Body of pancreas (tissue), 4 donors: ENCODE measurements at places on chromosomes 16 and 17. TPM values are rescaled to one million over a fixed set of nuclear protein-coding genes. Genes with fewer than 3 reads are reported as not detected.

Gene MRM3
- 40.2 TPM for total RNA-seq

DNA sequence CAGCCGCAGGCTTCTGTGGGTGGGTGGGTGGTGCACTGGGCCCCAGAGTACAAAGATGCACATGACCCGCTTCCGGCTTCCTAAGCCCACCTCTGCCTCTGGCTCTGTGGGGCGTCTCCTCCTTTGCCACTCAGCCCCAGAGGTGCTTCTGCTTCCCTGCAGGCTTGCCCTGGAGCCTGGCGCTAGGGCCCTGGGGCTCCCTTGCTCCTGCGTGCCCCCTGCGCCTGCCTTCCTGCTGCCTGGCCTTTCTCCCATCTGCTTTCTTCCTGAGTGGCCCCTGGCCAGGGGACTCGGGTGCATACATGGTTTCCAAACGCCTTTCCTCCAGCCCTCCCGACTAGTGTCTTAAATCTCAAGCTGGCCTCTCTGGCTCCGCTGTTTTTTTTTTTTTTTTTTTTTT lies 3.4 kb downstream of the WWOX start:
- DNase-seq = no peak
- H3K36me3 ChIP-seq = no peaks in the 10 kb centered on the region
- peaks cover 25% of the 10 kb centered on the region for H3K4me1 ChIP-seq
- no peak overlapping the region for H3K4me3 ChIP-seq
- no peaks in the 10 kb centered on the region for H3K27me3 ChIP-seq
- no peak overlapping the region for H3K27ac ChIP-seq

- H3K27me3 ChIP-seq = no peaks in the 10 kb centered on the region
- peak overlapping the region; percentile 92 for H3K27ac ChIP-seq
- H3K4me3 ChIP-seq = no peak overlapping the region
- no peaks in the 10 kb centered on the region for H3K36me3 ChIP-seq
- no peak for DNase-seq
Observed at GRCh38 chr17:75642784-75643642, 9.8 kb downstream of the SMIM5 start.

Gene MFSD11
- total RNA-seq = 16.6 TPM

- H3K36me3 ChIP-seq = no peaks in the 10 kb centered on the region
- no peak overlapping the region for H3K27ac ChIP-seq
- no peaks in the 10 kb centered on the region for H3K4me1 ChIP-seq
- H3K27me3 ChIP-seq = no peaks in the 10 kb centered on the region
- no peak overlapping the region for H3K4me3 ChIP-seq
- DNase-seq = no peak
Observed at GRCh38 chr17:62715882-62716390, 88.5 kb downstream of the MRC2 start.

Gene NOS2
- 0.33 TPM for total RNA-seq

GRCh38 chr17:80145076-80146075 lies 1.6 kb downstream of the EIF4A3 start:
- peaks cover 18% of the 10 kb centered on the region for H3K36me3 ChIP-seq
- DNase-seq = no peak
- no peak overlapping the region for H3K4me3 ChIP-seq

Gene UTS2R
- not detected for total RNA-seq

Gene KRT40
- total RNA-seq = not detected

Gene TUBB3
- total RNA-seq = 2.9 TPM

Gene WNT9B
- not detected for total RNA-seq

DNA sequence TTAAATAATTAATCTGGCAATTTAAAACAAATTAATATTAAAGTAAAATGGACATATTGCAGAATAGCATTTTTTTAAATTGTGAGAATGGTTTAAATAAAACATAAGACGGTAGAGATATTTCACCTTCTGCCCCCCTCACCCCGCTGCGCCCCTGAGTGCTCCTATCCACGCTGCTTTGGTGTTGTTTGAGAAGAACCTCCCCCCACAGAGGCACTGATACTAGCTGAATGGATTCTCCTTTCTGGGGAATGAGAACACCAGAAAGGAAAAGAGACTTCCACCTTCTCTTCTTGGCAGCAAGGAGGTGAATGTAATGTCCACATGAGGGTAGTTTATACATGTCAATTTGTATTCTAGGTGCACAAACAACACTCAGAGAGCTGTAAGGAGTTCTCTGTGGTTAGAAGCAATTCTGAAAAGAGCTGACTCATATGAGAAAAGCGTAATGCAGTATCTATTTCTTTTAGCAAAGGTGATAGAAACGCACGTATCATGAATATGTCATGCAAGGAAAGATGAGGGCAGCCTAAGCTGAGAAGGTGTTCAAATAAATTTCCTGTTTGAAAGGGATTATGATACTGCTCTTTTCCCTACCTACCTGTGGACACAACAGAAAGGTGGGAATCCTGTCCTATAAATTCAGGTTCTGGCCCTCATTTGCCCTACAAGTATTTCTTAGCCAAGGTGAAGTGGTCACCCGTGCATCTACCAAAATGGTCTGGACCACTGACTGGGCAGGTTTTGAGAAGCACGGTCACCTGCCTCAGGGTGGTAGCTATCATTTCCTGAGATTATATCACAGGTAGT lies 126.9 kb downstream of the PARN start:
- H3K4me1 ChIP-seq = peaks cover 31% of the 10 kb centered on the region
- DNase-seq = no peak
- no peaks in the 10 kb centered on the region for H3K27me3 ChIP-seq
- H3K36me3 ChIP-seq = no peaks in the 10 kb centered on the region
- H3K27ac ChIP-seq = no peak overlapping the region
- H3K4me3 ChIP-seq = no peak overlapping the region

GRCh38 chr17:64111831-64112230 lies 18.1 kb downstream of the ERN1 start:
- H3K27me3 ChIP-seq = no peaks in the 10 kb centered on the region
- DNase-seq = no peak
- H3K36me3 ChIP-seq = no peaks in the 10 kb centered on the region

Gene CASKIN2
- total RNA-seq = 9.1 TPM

DNA sequence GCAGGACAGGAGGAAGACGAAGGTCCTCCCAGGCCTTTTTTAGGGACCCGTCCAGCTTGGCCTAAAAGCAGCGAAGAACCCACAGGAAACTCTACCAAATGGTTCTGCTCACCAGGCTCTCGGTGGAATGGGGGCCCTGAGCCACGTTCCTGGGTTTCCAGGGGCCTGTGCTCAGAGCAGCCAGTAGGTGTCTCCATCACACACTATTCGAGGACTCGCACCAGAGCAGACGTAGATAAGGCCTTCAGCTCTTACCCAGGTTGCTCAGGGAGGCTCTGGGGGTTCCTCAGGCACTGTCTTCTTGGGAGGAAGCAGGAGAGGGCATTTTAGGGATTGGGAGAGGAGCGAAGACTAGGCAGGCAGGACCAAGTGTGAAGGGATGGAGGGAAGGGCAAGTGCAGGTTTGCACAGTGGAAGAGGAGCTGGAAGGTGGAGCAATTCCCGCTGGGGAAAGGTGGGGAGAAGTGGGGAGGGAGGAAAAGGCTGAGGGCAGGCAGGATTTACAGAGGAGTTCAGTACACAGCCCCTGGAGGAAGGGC lies 157.1 kb downstream of the RGS9 start:
- peaks cover 6% of the 10 kb centered on the region for H3K4me1 ChIP-seq
- no peak overlapping the region for H3K4me3 ChIP-seq
- DNase-seq = peak; percentile 69
- H3K27ac ChIP-seq = no peak overlapping the region
- H3K27me3 ChIP-seq = no peaks in the 10 kb centered on the region
- no peaks in the 10 kb centered on the region for H3K36me3 ChIP-seq

GRCh38 chr17:48555258-48556228 lies 10.6 kb upstream of the HOXB2 start:
- H3K36me3 ChIP-seq = no peaks in the 10 kb centered on the region
- peaks cover 26% of the 10 kb centered on the region for H3K4me1 ChIP-seq
- no peak overlapping the region for H3K27ac ChIP-seq
- no peak overlapping the region for H3K4me3 ChIP-seq
- peaks cover 25% of the 10 kb centered on the region for H3K27me3 ChIP-seq
- no peak for DNase-seq

DNA sequence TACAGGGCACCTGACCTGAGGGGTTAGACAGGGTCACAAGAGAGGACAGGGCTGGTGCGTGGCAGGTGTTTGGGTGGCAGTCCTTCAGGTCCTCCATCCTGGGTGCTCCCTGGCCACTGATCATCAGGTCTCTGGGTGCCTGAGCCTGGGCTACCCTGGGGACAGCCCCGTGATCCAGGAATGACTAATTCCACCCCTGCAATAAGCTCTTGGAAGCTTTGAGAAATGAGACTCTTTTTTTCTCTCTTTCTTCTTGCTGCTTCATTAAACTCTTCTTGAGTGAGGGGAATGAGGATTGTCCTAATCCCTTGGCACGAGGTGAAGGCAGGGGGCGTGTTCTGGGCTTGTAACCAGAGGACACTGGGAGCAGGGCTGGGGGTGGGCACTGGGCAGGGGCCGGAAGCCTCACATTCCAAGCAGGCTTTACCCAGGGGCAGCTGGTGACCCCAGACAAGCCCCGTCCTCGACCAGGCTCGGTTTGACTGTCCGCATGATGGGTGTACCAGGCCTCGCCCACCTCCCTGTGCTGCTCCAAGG lies 21.4 kb upstream of the SPNS2 start:
- DNase-seq = no peak
- no peaks in the 10 kb centered on the region for H3K27me3 ChIP-seq
- H3K4me1 ChIP-seq = peaks cover 60% of the 10 kb centered on the region
- no peaks in the 10 kb centered on the region for H3K36me3 ChIP-seq

Gene TELO2
- 25.4 TPM for total RNA-seq

- H3K4me1 ChIP-seq = peaks cover 1% of the 10 kb centered on the region
- H3K4me3 ChIP-seq = no peak overlapping the region
- no peak overlapping the region for H3K27ac ChIP-seq
- no peaks in the 10 kb centered on the region for H3K27me3 ChIP-seq
Observed at GRCh38 chr16:11302977-11303376, 21.8 kb upstream of the PRM1 start.

- peaks cover 35% of the 10 kb centered on the region for H3K4me1 ChIP-seq
- no peaks in the 10 kb centered on the region for H3K36me3 ChIP-seq
- no peaks in the 10 kb centered on the region for H3K27me3 ChIP-seq
- DNase-seq = no peak
Observed at GRCh38 chr17:83105512-83105911, 26.1 kb downstream of the METRNL start.

GRCh38 chr17:78359321-78359996 lies 418 bp downstream of the SOCS3 start:
- H3K27me3 ChIP-seq = peaks cover 3% of the 10 kb centered on the region
- H3K4me3 ChIP-seq = no peak overlapping the region
- DNase-seq = no peak

Gene GNG13
- not detected for total RNA-seq

Gene CNGB1
- not detected for total RNA-seq

- DNase-seq = no peak
- H3K4me1 ChIP-seq = peaks cover under 1% of the 10 kb centered on the region
- H3K27me3 ChIP-seq = no peaks in the 10 kb centered on the region
- no peaks in the 10 kb centered on the region for H3K36me3 ChIP-seq
- no peak overlapping the region for H3K4me3 ChIP-seq
Observed at GRCh38 chr16:86292171-86292775, 218.1 kb upstream of the FOXF1 start.

- H3K27ac ChIP-seq = no peak overlapping the region
- DNase-seq = no peak
- no peak overlapping the region for H3K4me3 ChIP-seq
- H3K4me1 ChIP-seq = peaks cover 37% of the 10 kb centered on the region
- no peaks in the 10 kb centered on the region for H3K27me3 ChIP-seq
Observed at GRCh38 chr17:2962729-2963128, 100.7 kb downstream of the OR1D5 start.

GRCh38 chr17:79777894-79778503 lies at the start of gene CBX2:
Gene CBX2 (plus strand): TSS chr17:79778148. CDS start chr17:79778236, 88 bp downstream.
- peaks cover 46% of the 10 kb centered on the region for H3K4me1 ChIP-seq
- no peak within 1 kb of the TSS for H3K27ac ChIP-seq
- DNase-seq = peak; percentile 79
- H3K27me3 ChIP-seq = no peaks in the 10 kb centered on the region
- H3K4me3 ChIP-seq = peak within 1 kb of the TSS; percentile 25

Gene GP1BA
- not detected for total RNA-seq

GRCh38 chr16:85350973-85351372 lies 238.7 kb upstream of the CIBAR2 start:
- DNase-seq = peak; percentile 97
- peaks cover 40% of the 10 kb centered on the region for H3K4me1 ChIP-seq
- peak overlapping the region; percentile 88 for H3K27ac ChIP-seq
- no peak overlapping the region for H3K4me3 ChIP-seq
- H3K27me3 ChIP-seq = no peaks in the 10 kb centered on the region

DNA sequence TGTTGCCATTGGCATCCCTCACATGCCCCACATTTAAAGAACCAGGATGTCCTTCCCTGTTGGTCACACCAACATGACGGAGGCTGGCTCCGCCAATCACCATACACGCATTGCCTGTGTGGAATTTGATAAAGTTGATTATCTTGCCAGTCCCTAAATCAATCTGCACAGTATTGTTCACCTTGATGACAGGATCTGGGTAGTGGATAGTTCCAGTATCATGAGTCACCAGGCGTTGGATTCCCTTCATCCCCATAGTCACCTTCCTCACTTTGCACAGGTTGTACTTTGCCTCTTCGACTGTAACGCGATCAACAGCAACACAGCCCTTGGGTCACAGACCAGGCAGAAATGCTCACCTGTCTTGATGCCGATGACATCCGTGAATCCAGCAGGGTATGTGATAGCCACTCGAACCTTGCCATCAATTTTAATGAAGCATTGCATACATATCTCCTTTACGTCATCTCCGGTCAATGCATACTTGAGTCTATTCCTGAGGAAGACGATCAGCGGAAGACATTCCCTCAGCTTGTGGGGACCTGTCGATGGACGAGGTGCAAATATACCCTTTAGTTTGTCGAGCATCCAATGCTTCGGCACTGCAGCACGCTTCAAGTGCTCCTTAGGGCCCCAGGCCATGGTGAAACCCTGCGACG lies 14.2 kb downstream of the CTRB2 start:
- H3K27ac ChIP-seq = no peak overlapping the region
- H3K4me1 ChIP-seq = no peaks in the 10 kb centered on the region
- H3K4me3 ChIP-seq = no peak overlapping the region
- H3K27me3 ChIP-seq = no peaks in the 10 kb centered on the region

DNA sequence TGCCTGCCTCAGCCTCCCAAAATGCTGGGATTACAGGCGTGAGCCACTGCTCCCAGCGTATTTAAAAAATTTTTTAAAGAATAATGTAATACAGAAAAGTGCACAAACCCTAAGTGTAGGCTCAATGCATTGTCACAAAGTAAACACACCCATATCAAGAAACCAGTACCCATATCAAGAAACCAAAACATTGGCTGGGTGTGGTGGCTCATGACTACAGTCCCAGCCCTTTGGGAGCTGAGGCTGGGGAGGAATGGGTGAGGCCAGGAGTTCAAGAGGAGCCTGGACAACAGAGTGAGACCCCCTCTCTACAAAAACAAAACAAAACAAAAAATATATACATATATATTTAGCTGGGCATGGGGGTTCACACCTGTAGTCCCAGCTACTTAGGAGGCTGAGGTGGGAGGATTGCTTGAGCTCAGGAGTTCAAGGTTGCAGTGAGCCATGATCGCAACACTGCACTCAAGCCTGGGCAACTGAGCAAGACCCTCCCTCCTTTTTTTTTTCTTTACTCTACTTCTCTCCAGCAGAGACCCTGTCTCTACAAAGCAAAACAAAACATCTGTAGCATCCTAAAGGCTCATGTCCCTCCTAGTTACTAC lies 9.3 kb upstream of the PRR14 start:
- DNase-seq = no peak
- no peak overlapping the region for H3K27ac ChIP-seq
- peaks cover 5% of the 10 kb centered on the region for H3K4me1 ChIP-seq

- H3K4me3 ChIP-seq = no peak overlapping the region
- H3K36me3 ChIP-seq = no peaks in the 10 kb centered on the region
- no peaks in the 10 kb centered on the region for H3K27me3 ChIP-seq
- H3K27ac ChIP-seq = no peak overlapping the region
- no peaks in the 10 kb centered on the region for H3K4me1 ChIP-seq
Observed at GRCh38 chr16:81720973-81721906, 57.9 kb upstream of the PLCG2 start.
